ENCODE measurements at places on chromosomes 11 and 22.

DNA sequence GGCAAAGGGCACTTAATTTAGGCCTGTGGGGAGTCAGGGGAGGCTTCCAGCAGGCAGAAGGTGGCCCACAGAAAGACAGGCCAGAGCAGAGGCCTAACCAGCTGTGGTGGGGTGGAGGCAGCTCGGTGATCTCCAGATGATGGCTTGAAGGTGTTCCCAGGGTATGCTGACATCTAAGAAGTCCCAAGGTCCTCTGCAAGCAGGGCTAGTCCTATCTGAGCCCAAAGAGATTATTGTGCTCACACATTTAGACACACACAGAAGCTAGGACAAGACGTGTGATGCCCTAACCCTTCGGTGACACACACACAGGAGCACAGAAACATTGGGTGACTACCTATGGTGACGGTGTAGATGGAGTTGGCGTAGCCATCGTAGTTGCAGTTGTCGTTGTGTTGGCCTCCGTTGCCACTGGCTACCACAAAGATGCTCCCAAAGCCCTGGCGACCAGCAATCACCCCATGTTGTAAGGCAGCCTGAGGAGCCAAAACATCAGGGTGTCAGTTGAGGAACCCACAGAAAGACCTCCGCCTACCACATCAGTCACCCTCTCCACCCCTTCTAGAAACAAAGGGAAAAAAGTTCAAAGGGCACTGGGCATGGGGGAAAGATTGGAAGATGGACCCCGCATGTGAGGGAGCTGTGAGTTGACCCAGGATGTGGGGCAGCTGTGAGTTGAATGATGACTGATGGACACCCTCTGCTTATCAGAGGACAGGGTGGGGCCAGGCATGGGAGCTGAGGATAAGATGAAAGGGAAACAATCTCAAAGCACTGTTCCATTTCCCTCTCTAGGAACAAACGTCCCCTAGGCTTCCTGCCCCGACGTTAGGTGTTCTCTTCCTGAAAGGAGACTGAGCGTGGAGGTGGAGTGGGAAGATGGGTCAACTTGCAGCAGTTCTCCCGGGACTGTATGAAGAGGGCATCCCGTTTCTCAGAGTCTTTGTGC lies 7.9 kb downstream of the PCSK7 start:
- DNase-seq: no peak

DNA sequence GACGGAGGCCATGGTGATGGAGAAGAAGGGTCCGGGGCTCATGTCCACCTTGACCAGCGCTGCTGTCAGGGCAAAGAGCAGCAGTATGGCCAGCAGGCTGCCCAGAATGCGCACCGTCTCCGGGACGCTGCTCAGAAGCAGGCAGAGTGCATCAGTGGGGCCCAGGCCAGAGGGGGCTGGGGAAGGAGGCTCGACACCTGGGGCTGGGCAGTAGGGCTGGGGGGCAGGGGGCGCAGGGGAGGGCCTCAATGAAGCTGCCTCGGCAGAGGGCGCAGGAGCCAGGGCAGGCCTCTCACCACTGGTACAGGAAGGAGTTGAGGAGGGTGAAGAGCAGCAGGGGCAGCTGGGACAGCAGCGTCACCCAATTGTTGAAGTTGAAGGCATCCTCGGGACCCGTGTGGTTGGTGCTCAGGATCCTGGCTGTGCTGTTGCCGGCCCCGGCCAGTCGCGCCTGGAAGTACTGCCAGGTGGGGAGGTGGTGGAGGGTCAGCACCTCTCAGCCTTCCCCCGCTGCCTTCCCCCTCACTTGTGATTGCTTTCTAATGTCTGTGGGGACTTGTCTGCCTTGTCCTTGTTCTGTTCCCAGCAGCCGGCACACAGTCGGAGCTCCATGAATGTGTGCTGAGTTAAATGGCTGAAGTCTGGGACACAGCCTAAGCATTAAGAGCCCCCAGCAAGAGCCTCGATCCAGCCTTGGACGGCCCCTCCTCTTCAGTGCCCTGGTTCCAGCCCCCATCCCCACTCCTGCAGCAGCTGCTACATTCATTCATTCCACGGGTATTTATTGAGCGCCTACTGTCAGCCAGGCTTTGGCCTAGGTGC lies 2.3 kb downstream of the SLC29A2 start:
- no peak for DNase-seq

- no peak for DNase-seq
Observed at GRCh38 chr11:103528046-103528445, 418.8 kb downstream of the DYNC2H1 start.

DNA sequence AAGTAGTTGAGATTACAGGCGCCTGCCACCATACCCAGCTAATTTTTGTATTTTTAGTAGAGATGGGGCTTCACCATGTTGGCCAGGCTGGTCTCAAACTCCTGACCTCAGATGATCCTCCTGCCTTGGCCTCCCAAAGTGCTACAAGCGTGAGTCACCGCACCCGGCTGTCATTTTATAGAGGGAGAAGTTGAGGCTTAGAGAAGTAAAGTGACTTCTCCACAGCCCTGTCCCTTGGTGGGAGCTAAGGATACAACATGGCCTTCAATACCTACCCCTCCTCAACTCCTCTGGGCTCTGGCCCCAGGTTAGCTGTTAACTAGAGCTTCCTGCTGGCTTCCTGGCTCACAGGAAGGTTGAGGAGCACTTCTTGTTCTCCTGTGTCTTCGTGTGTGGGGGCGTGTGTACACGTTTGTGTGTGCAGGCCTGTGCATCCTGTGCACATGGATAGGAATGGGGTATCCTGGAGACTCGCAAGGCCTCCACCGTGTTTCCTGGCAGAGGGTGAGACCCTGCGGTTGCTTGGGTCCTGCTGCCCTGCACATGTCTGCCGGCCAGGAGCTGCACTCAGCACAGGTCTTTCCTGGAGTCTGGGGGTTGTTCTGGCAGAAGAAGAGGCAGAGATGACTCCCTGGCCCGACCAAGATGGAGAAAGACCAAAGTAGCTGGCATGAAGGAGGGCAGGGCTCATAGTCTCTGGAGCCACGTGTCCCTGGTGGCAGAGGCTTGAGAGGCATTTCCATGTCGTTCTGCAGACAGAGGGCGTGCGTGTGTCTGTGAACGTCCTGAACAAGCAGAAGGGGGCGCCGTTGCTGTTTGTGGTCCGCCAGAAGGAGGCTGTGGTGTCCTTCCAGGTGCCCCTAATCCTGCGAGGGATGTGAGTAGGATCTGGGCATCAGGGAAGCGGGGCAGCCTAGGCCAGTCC lies 2.4 kb downstream of the SIDT2 start:
- DNase-seq: peak; percentile 48

DNA sequence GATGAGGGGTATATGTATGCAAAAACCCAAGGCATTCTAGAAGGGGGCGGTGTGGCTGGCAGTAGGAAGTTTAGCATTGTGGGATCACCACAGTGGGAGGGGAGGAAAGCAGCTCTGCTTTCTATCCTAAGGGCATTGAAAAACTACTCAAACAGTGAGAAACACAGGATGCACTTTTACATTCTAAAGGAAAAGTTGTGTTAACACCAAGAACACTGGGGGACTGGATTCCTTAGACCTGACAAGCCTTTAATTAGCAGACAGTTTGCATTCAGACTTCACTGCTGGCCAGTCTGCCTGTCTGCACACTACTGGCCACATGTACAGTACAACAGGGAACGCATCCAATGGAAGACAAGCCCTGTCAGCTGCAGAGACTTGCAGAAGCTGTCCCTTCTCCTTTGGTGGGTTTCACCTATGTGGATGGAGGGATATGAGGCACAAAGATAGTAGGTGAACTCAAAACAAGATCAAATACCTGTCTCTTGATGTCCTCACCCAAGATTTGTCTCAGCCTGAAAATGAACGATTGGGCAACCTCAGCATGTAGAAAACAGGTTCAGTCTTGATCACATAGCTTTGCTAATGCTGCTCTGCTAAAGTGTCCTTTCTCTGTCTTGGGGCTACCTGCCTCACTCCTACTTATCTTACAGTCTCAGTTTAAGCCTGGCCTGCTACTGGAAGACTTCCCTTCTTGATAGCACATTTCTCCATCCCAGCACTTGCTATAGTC lies 64.8 kb downstream of the TENM4 start:
- DNase-seq: no peak

All from NCI-H1930 (cell line).